ENCODE measurements at places on chromosomes 11 and 22. TPM values are rescaled to one million over a fixed set of nuclear protein-coding genes. Genes with fewer than 3 reads are reported as not detected.

DNA sequence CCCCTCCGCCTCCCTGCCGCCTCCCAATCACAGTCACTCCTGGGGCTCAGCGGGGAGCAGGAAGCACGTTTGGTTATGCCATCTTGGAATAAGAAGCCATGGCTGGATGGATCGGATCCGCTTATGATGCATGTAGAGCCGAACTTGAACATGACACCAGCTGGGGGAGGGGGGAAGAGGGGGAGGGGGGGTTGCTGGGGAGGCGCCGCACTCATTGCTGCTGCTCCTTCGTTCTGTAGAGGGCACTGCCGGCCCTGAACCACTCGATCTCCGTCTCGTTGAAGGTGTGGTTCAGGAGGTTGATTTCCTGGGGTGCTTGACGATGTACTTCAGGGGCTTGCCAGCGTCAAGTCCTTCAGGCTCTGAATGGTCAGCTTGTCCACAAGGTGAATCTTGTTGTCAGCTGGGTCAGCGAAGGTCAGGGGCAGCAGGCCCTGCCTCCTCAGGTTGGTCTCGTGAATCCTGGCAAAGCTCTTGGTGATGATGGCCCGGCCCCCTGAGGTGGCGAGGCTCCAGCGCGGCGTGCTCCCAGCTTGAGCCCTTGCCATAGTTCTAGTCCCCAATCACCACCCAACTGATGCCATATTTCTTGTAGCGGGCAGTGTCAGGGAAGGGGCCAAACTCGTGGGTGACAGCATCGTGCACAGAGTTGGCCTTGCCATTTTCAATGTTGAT, 476.9 kb upstream of the ISX start:
- DNase-seq = no peak

DNA sequence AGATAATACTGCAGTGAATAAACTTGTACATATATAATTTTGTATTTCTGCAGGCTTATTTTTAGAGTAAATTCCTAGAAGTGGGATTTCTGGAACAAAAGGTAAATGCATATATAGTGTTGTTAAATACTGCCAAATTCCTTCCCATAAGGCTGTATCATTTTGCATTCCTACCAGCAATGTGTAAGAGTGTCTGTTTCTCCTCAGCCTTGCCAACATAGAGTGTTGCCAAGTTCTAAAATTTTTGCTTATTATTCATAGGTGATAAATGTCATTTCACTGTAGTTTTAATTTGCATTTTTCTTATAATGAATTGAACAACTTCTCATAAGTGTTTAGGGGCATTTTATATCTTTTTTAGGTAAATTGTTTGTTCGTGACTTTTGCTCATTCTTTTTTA, 174.2 kb upstream of the ZBED5 start:
- DNase-seq = no peak

TPH1 gene
- not detected for polyA plus RNA-seq

STX3 gene
- 8.6 TPM for polyA plus RNA-seq
